ENCODE measurements at places on chromosomes 7 and 10. TPM values are rescaled to one million over a fixed set of nuclear protein-coding genes. Genes with fewer than 3 reads are reported as not detected.
A peak's percentile ranks its signal among the peaks of the same experiment; 100 is the strongest.

ANKRD61 gene
- 0.42 TPM for total RNA-seq

FAM25A gene
- total RNA-seq, result not detected

FFAR4 gene
- total RNA-seq, result not detected

TAS2R39 gene
- total RNA-seq, result not detected

H2AZ2 gene
- total RNA-seq, result 215 TPM

SLC26A5 gene
- 0.49 TPM for total RNA-seq

OR2A42 gene
- total RNA-seq, result 0.27 TPM

VPS50 gene
- 12.3 TPM for total RNA-seq

SLC18A3 gene
- total RNA-seq, result 0.12 TPM

SOSTDC1 gene
- total RNA-seq, result 0.70 TPM

DNA sequence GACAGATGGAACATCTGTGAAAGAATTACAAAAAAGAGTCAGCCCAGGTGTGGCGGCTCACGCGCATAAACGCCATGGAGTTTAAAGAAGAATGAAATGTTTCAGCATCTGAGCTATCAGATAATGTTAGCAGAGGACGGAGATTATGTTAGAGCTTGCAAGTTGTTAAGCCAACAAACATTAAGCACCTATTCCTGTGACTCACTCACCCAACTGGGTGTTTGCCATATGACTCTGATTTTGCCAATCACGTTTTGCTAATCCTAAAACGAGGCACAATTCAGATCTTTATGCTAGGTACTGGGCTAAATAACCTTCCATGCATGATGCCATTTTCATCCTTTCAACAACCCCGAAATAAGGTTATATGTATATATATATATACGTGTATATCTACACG, 29.0 kb upstream of the CCNY start:
- no peak for DNase-seq

DNA sequence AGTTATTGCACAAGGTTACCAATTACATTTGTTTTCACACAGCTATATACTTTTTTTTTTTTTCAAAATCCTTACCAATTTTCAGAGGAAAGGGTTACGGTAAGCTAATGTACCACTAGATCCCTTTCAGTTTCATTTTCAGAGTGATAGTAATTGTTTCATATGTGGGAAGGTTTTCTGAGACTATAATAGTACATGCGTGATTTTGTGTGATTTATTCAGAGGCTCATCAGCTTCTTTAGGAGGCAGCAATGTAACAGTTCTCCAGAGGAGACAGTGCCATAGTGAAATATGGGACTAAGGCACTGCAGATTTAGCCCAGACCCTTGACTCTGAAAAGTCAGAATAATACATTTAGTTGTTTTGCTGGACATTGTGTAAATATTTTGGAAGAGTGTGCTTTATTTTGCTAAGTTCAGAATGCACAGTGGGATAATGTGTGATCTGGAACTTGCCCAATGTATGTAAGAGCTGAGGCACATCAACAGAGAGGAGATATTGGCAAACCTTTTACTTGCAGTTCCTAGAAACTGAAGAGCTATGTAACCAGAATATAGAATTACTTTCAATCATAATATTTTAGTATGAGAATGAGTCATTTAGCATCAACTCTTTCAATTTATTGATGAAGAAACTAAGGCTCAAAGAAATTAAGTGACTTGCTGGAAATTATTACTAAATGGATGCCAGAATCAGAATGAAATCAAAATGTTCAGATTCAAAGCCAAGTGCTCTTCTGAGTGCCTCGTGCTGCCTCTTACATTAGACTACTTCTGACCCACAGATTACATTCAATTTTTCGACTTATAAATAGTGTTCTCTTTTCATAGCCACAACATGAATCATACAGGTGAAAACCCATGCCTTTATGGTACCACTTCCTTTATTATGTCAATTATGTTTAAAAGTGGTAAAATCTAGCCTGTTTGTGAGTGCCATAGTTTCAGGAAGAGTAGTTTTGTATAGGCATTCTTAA, 207.7 kb upstream of the TEX47 start:
- no peak for DNase-seq

GRCh38 chr10:17115683-17116082, 13.9 kb downstream of the CUBN start:
- peak; percentile 25 for DNase-seq

- DNase-seq, result peak; percentile 71
Observed at GRCh38 chr10:131312478-131312836, 936 bp upstream of the TCERG1L start.

- no peak for DNase-seq
Observed at GRCh38 chr7:30322271-30323005, 38.0 kb downstream of the ZNRF2 start.

- DNase-seq, result no peak
Observed at GRCh38 chr10:37535459-37536246, 321.8 kb downstream of the ZNF248 start.

DNA sequence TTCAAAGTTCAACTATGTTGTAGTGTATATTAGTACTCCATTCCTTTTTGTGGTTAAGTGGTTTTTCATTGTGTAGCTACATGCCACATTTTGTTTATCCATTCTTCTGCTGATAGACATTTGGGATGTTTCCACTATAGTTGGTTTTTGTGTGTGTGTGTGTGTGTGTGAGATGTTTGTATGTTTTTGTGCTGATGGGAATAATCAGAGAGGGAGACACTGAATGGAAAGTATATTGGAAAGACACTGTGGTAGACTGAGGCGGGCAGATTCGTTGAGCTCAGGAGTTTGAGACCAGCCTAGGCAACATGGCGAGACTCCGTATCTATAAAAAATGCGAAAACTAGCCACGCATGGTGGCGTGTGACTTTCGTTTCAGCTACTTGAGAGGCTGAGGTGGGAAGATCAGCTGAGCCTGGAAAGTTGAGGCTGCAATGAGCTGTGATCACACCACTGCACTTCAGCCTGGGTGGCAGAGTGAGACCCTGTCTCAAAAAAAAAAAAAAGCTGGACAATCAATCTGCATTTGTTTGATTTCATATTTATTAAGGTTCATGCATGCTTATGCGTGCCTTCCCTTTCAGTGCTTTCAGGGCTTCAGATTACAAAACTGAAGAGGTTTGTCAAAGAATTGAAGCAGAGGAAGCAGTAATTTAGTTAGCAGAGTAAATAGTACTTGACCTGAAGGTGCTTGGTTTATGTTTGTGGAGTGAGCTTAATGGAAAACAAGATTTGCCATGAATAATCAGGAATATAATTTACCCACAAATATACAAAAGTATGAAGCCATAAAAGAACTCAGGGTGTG, 14.7 kb downstream of the SEC24C start:
- DNase-seq, result no peak

- DNase-seq, result no peak
Observed at GRCh38 chr7:66877577-66878300, 43.3 kb upstream of the TMEM248 start.

DNA sequence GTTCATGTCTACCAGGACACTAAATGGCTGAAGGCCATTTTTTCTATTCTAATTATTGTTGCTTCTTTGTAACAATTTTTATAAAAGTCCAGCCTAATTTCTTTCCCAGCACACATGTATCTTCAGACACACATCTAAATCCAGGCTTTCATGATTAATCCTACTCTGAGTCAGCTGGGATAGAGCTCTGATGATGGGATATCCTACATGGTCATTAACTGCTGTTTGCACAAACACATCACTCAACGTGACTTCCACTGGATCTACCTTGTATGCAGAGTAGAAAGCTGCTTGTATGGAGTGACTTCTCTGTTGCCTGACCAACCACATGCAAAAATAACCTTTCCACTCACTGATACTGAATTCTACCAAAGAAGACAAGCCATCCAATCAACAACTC, 260.9 kb downstream of the AHR start:
- no peak for DNase-seq

DNA sequence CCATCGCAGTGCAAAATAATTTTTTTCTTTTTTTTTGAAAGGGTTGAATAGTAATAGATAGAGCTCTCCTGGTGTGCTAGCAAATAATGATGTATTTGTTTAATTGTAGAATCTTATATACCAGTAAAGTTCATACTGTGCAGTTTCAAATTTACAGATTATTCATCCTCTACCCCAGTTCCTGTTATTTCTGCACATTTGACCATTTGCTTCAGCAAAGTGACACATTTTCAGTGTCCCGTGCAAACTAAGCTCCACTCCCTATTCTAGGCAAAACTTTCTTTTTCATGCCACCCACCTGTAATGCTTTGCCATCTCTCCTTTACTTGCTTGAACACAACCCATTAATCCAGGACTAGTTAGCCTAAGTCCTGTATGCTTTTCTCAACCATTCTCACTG, 43.0 kb downstream of the SHOC2 start:
- no peak for DNase-seq

DNA sequence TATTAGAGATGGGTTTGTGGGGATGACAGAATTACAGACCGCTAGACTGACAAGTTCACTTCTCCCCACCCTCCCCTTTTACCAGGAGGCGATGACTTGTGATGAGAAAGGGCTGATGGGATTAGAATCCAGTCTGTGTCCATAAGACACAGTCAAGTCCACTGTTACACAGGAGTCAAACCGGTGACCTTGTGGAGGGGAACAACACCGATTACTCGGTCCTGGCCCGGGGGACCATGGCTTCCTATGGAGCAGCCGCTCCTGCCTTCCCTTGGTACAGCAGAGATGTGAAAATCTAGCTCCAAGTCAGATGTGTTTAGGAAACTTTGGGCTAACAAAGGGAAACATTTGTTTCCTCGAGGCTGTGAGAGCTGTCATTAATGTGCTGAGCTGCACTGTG, 105.5 kb downstream of the ACTR3B start:
- DNase-seq, result no peak

- no peak for DNase-seq
Observed at GRCh38 chr7:118502235-118502634, 277.7 kb downstream of the ANKRD7 start.

- no peak for DNase-seq
Observed at GRCh38 chr10:107971973-107972372, 807.5 kb upstream of the SORCS1 start.

DNA sequence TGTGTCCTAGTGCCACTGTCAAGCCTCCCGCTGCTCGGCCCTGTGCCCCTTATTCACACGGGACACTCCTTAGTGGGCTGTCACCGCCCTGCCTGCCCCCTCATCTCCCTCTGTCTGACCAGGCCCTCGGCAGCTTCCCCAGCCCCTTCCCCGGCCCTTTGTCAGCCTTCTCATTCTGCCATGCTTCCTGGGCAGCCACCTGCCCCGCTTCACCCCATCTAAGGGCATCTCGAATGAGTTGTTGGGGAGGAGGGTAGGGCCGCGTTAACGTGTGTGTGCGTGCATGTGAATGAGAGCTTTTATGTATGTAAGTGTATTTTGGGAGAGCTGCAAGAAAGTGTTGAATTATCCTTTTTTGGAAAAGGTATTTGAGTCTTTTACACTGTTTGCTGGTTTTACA, 49.7 kb downstream of the GTF2I start:
- no peak for DNase-seq

- peak; percentile 78 for DNase-seq
Observed at GRCh38 chr10:1360011-1360557, 303.9 kb downstream of the WDR37 start.

- DNase-seq, result no peak
Observed at GRCh38 chr7:48173313-48173712, 2.1 kb downstream of the ABCA13 start.

DNA sequence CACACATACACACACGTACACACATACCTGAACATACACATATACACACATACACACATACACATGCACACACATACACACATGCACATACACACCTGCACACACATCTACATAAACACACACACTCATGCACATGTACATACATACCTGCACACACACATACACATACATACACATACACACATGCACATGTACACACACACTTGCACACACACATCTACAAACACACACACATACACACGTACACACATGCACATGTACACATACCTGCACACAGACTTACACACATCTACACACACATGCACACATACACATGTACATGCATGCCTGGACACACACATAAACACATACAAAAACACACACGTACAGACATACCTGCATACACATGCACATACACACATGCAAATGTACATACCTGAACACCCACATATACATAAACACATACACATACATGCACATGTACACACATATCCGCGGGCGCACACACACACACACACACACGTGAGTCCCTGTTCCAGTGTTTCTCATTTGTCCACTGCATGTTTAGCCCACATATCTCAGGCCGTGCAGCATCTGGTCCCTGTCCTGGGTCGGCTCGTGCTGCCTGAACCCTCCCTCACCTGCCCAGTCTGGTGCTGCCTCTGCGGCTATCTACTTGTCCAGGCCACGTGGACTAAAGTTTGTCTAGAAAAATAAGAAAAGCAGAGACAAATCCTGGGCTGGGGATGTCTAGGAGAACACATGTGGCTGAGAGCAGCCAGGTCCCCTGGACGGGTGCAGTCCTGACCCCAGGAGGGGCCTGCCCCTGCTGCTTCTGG, 238.7 kb downstream of the TCERG1L start:
- no peak for DNase-seq

- DNase-seq, result no peak
Observed at GRCh38 chr10:50033481-50033880, 34.3 kb upstream of the WASHC2A start.

DNA sequence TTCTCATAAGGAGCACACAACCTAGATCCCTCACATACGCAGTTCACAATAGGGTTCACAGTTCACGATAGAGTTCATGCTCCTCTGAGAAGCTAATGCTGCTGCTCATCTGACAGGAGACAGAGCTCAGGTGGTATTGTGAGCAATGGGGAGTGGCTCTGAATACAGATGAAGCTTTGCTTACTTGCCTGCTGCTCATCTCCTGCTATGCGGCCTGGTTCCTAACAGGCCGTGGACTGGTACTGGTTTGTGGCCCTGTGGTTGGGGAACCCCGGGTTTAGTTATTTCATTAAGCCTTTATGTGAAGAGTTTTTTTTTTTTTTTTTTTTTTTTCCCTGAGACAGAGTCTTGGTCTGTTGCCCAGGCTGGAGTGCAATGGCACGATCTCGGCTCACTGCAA, 19.4 kb downstream of the SLK start:
- no peak for DNase-seq

- no peak for DNase-seq
Observed at GRCh38 chr10:93799155-93799708, 41.5 kb downstream of the LGI1 start.

DNA sequence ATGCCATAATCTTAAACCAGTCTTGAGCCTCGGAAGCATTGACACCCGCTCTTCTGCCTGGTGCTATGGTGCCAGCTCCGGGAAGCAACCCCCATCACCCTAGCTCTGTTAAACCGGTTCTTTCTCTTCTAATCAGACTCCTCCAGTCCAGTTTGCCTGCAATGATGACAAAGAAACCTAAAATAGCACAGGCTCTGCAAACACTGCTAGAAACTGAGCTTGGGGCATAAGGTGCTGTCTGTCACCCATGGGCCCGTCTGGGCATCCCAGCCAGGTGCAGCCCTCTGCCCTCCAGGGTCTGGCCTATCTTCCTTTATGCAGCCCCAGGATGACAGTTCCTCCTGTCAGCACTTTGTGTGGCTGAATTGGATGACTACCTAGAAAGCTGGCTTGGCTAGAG, 14.2 kb upstream of the CAMK2G start:
- no peak for DNase-seq

GRCh38 chr7:145082366-145083161, 246.7 kb upstream of the TPK1 start:
- DNase-seq, result peak; percentile 10

Measured in GM23338 (cell line).